ENCODE measurements at places on chromosomes 4 and X.

GRCh38 chrX:77447653-77448569, 722 bp downstream of the FGF16 start:
- DNase-seq, result no peak

GRCh38 chrX:120264341-120264740, 13.7 kb downstream of the ZBTB33 start:
- no peak for DNase-seq

GRCh38 chr4:25001509-25001908, 29.2 kb downstream of the LGI2 start:
- no peak for DNase-seq

DNA sequence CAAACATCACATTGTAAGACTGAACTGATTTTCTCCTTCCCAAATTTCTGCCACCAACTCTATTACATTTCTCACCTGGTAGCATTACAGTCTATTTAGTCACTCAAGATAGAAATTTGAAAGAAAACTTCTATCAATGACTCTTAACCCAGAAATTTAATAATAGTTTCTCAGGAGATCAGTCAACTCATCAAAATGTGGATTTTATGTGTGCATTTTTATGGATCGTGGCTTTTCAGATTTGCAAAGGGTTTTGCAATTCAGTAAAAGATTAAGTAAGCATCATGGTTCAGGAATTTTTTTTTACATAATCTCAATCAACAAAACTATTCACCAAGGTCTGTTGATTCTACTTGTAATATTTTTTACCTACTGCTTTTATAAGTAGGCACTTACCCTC, 111.1 kb downstream of the CFAP299 start:
- DNase-seq, result no peak

DNA sequence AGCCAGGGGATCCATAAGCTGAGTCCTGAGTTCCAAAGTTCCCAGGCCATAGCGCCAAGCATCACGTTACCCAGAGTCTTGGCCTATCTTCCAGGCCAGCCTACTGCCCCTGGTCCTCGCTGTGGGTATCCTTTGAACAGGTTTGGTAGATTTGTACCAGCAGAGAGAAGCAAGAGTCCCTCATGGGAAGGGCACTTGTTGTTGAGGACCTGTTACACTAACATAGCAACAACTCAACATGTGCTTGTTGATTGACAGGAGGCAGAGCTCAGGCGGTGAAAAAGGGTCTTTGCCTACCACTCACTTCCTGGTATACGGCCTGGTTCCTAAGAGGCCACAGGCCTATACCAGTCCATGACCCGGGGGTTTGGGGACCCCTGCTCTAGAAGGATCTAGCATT, 138.4 kb downstream of the RASL11B start:
- no peak for DNase-seq

- no peak for DNase-seq
Measured at GRCh38 chr4:152158225-152158624, 377.7 kb downstream of the FBXW7 start.

- DNase-seq, result no peak
Measured at GRCh38 chrX:24428516-24428915, 36.6 kb upstream of the PDK3 start.

DNA sequence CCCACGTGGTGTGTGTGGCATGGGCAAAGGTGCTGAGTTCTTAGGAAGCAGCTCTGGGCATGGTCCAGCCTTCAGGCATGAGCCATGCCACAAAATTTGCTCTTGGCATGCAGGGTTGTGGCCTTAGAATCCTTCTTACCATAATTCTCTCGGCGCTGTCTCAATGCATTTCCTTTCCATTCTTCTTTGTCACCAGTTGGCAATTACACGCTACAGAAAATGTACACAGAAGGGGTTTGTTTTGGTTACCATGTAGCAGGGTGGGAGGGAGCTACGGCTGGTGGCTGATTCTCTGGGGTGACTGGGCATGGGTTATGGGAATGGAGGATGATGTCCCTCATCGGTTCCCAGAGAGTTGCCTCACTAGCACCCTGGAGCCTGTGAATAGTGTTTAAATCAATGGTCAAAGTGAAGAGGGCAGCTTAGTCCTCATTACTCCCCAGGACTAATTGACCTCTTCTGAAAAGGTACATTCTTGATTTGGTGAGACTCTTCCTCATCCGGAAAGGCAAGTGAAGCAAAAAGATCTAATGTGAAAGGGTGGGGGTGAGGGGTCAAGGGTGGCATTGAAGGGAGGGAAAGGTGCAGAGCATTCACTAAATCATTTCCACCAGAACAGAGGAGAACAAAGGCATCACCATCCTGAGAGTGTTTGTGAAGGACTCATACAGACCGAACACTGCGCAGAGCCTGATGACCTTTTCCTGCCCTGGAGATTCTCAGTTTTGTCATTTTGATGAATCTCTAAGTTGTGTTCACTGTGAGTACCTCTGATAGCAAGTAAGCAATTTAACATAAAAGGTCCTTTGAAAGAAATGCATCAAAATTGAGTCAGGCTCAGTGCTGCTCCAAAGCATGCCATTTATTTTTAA, 199.8 kb upstream of the SFRP2 start:
- no peak for DNase-seq

- DNase-seq, result no peak
Measured at GRCh38 chrX:120207009-120207605, 43.5 kb upstream of the ZBTB33 start.

DNA sequence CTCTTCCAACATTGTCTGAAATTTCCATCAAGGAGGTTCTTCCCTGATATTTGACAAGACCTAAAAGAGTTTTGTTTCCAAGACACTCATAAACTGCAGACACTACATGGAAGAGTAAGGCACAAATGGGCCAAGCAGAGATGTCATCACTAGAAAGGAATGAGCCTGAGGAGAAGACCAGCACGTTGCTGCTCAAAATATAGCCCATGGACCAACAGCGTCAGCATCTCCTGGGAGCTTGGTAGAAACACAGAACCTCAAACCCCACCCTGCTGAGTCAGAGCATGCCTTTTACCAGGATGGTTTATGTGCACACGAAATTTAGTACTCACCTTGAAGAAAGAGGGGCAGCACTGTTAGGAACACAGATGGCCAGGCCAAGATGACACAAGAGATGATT, 128.7 kb upstream of the MID1 start:
- DNase-seq, result no peak

GRCh38 chr4:18593297-18594002, 571.9 kb upstream of the LCORL start:
- DNase-seq, result peak; percentile 17

DNA sequence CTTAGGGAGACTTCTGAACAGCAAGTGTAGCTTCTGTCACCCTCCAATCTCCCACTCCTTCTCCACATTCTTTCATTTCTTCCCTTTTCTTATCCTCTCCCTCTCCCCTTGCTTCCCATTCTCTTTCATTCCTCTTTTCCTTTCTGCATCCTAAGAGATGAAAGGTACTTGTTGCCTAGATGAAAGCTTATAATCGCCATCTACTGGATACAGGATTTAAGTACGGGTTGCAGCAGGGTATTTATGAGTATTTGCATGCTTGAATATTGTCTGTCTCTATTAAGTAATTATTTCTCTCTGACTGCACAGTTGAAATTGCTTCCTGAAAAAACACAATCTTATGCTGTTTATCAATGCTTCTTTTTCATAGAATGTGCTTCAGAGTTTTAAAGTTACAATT, 174.0 kb upstream of the TENT5D start:
- no peak for DNase-seq

DNA sequence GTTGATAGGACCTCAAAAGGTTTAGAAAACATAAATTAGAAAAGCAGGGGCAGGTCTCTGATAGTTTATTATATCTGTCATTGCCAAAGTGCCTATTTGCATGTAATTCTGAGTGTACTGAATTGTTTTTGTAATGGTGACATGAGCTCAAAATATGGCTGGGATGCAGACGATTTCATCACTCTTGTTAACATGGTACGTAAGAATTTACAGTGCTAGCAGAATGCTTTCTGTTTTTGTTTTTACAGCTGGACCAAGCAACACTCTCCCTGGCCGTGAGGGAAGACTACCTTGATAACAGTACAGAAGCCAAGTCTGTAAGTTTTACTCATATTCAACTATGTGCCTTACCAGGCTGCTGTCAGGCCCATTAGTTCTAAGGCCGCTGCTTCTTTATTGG, 58.1 kb downstream of the PHEX start:
- DNase-seq, result no peak

GRCh38 chr4:35986537-35986936, 257.8 kb downstream of the ARAP2 start:
- DNase-seq, result no peak

DNA sequence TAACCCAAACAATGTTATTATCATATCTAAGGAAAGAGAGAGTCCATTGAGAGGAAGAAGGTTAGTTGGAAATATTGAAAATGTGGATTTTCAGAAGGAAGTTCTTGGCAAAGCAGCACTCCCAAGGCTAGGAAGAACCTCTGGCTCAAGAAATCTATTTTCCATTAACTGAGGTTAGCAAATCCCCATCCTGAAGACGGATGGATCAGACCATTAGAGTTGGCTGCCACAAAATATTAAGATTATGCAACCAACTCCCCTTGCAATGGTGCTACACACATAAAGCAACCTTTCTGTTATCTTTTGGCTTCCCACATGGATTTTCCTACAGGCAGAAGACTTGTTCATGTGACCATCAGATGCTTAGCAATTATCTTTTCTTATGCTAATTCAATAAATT, 96.3 kb downstream of the COL4A6 start:
- no peak for DNase-seq

- DNase-seq, result no peak
Measured at GRCh38 chr4:15020502-15021286, 18.4 kb downstream of the CPEB2 start.

DNA sequence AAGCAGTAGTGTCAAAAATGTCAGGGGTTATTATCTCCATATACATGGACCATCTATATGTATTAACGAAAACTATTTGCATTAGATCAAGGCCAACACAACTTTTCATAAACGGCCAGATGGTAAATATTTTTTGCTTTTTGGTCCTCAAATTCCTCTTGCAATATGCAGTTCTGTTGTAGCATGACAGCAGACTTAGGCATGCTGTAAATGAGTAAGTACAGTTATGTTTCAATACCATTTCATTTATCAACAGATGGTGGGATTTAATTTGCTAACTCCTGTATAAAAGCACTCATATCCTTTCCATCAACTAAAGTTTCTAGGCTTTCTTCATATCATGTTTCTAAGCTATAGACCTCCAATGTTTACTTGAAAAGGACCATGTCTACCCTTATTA, 208.1 kb downstream of the ANKRD50 start:
- DNase-seq, result no peak

GRCh38 chrX:117305168-117305766, 811.3 kb downstream of the KLHL13 start:
- no peak for DNase-seq

DNA sequence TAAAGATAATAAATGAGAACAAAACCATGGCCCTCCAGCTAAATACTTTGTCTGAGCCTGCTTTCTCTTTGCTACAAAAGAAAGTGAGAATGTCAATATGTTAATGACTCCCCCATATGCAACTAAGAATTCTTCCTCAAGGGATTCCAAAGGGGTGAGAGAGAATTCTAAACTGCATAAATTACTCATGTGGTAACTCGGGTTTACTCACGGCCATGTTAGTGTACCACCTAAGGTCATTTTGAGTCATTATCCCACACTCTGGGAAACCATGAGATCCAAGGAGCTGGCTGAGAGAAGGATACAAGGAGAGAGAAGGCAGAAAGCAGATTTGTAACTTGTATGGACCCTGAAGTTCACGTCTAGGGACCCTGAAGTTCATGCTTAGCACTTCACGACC, 190.3 kb downstream of the DHX15 start:
- DNase-seq, result no peak

- no peak for DNase-seq
Measured at GRCh38 chr4:163157157-163157556, 9.5 kb downstream of the NAF1 start.

GRCh38 chr4:3512719-3513118, 19.5 kb downstream of the LRPAP1 start:
- DNase-seq, result no peak

GRCh38 chrX:149715468-149715867, 3.6 kb downstream of the MAGEA11 start:
- DNase-seq, result no peak

- DNase-seq, result no peak
Measured at GRCh38 chr4:169158046-169158445, 112.7 kb downstream of the SH3RF1 start.

- DNase-seq, result peak; percentile 38
Measured at GRCh38 chrX:69503782-69504625, at the start of gene NALF2. Gene NALF2, plus strand, starts transcription at chrX:69504326. Its CDS starts 957 bp downstream, at chrX:69505283.

GRCh38 chr4:88826771-88827170, 129.1 kb upstream of the NAP1L5 start:
- no peak for DNase-seq

DNA sequence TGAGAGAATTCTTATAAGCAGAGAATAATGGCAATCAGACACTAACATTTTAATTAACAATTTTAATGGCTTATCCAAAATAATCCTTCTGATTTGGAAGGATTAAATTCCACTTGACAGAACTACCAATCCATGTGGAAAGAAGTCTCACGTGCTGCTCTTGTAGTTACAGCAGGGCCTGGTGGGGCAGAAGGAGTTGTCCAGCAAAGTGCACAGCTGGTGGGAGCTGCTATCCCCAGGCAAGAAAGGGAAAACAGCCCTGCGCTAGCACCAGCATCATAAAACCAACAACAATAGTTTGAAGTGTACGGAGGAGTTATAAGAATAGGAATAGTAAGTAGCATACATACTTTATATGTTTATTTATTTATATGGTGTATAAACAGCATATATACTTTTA, 127.4 kb upstream of the TRIM2 start:
- DNase-seq, result no peak

- no peak for DNase-seq
Measured at GRCh38 chr4:182179751-182180150, 63.5 kb upstream of the TENM3 start.

- DNase-seq, result no peak
Measured at GRCh38 chr4:130712038-130712437, 1616.1 kb downstream of the C4orf33 start.

DNA sequence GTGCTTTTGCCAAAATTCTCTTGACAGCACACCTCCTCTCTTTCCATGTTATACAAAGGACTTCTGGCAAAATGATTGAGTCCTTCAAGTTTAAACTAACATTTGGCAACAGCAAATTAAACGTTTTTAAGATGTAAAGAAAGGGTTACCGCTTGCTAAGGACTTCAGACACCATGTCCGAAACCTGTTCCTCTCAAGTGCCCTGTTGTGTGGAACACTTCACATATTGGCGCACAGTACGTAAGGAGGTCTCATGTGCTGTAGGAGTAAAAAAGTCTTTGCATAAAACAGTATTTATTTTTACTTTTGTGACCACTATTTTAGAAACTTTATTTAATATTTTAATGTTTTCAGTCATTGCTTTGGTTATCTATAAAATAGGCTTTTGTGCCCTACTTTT, 33.7 kb upstream of the HPRT1 start:
- no peak for DNase-seq

DNA sequence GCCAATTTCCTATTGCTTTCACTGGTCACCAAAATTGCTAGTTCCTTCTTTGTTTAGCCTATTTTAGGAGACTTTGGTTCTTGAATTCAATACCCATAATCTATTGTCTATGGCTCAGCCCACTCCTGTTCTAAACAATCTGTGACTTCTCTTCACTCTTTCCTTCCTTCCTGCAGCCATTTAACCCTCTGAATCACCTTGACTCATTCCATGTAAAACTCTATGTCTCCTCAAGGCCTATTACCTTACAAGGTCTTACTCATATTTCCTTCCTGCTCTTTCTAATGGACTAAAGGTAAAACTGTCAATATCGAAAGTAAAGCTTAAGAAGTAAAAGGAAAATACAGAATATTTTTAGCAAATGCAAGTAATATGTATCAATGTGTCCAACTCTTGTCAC, 301.6 kb downstream of the ARHGAP24 start:
- no peak for DNase-seq
